ENCODE measurements at places on chromosomes 4 and X.

DNA sequence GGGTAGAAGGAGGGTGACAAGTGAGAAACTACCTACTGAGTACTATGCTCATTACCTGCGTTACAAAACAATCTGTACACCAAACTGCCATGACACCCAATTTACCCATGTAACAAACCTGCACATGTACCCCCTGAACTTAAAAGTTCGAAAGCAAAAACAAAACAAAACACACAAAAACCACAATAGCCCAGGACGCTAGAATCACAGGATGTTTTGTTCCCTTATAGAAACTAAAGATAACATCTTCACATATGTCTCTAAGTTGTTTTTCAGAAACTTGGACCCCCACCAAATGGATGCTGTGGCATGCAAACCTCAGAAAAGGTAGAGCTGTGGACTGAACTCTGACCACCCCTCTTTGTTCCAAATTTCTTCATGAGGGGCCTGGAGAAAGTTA, 25.2 kb upstream of the PNMA5 start:
- no peak for DNase-seq

DNA sequence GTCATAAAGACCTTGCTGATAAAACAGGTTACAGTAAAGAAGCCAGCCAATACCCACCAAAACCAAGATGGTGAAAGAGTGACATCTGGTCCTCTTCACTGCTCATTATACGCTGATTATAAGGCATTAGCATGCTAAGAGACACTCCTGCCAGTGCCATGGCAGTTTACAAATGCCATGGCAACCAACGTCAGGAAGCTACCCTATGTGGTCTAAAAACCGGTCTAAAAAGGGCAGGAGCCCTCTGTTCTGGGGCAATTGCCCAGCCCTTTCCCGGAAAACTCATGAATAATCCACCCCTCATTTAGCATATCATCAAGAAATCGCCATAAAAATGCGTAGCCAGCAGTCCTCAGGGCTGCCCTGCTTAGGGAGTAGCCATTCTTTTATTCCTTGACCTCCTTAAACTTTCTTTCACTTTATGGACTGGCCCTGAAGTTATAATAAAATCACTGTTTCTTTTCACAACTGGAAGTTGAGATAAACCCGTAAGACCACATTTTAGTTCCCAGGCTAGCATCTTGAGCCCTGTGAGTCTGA, 260.5 kb upstream of the FAT1 start:
- no peak for DNase-seq

DNA sequence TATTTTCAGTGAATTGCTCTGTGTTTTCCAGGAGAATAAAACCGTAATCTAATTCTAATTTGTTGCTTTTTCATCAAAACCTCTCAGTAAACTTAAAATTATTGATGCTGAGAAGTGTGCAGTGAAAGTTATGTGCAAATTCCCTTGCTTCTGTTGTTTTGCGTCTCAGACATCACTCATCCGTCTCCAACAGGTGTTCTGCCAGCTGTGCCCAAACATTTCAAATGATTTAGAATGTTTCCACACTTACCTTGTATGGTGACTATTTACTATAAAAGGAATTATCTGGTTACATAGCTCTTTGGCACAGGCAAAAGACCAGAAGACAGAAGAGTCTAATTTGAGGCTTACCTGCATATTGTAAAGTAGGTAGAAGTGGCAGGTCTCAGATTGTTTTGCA, 184.0 kb downstream of the BMPR1B start:
- no peak for DNase-seq

GRCh38 chrX:13955975-13956374, 73.7 kb downstream of the GEMIN8 start:
- DNase-seq, result no peak

DNA sequence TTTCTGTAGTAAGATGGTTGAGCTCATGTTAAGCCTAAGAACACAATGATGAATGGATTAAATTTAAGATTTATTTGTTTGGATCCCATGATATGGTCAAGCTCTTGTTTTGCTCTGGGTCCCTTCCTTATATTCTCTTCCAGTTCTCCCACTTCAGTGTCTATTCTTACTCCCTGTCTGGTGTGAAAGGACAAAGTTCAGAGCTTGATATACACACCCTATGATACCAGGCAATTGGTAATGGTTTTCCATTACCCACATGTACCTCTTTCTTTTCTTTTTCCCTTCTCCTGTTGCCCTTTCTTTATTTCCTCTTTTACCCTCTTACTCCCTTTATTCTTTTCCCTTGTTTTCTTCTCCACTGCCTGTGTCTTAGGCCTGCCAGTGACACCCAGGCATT, 223.6 kb downstream of the RAPGEF2 start:
- DNase-seq, result no peak

- DNase-seq, result peak; percentile 48
These were observed 7.0 kb downstream of the MTM1 start for GRCh38 chrX:150575419-150575814.

GRCh38 chrX:108250654-108251579, 159.3 kb downstream of the ATG4A start:
- no peak for DNase-seq

DNA sequence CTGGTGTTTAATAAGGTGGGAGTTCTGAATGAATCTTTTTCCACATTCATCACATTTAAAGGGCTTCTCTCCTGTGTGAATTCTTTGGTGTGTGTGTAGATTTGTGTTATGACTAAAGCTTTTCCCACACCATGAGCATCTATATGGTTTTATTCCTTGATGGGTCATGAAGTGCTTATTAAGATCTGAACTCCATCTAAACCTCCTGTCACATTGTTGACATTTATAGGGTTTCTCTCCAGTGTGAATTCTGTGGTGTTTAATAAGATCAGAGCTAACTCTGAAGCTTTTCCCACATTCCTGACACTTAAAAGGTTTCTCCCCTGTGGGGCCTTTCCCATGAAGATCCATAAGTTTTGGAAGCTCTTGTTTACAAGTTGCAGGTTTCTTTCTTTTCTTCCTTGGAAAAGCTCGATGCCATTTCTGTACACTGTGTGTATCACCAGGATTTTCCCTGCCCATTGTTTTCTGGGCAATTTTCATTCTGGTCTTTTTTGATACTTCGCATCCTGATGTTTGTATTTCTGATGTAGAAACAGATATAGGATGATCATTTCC, 21.9 kb upstream of the ETDC start:
- DNase-seq, result no peak

DNA sequence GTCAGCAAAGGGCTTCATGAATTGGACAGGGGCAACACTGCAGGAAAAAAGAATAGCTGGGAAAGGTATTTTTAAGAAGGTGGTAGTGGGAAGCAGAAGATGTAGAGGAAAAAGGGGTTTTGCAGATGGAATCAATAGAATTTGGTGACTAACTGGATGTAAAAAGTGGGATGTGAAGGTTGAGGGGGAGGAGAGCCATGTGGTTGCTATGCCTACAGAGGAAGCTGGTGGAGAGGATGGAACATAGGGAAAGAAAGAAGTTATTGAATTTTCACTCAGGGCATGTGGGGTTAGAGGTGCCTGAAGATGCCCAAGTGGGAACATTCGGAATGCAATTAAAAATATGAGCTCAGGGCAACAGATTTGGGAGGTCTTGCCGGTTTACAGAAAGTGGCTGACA, 33.0 kb downstream of the REELD1 start:
- no peak for DNase-seq

- DNase-seq, result no peak
These were observed 19.3 kb downstream of the DCTD start for GRCh38 chr4:182897601-182898478.

DNA sequence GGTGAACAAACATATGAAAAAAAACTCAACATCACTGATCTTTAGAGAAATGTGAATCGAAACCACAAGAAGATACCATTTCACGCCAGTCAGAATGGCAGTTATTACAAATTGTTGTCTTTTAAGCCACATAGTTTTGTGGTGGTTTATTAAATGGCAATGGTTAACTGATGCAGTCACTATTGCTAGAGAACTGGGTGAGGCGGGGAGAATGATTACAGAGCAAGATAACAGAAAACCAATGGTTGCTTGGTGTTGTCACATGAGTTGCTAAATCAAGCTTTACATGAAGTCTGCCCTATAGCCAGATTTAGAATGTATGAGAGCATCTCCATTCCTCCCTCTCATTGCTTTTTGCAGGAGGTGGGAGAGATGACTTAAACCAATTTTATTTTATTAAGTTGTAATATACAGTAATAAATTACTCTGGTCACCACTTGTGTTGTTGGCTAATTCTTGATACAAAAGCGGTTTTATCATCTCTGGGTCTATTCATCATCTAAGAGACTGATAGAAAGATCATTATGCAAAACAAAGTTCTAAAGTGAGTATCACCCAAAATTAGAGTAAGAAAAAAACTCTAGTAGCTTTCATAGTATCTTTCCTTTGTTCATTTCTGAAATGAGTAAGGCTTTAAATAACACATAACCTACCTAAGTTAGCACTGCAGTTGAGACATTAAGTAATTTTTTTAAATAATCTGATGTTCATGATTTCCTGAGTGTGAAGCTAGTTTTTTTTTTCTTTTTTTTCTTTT, 859.5 kb downstream of the STIM2 start:
- DNase-seq, result no peak

- DNase-seq, result no peak
These were observed 331.1 kb upstream of the SLC7A11 start for GRCh38 chr4:138573246-138573645.

GRCh38 chrX:97529536-97530200, 646.0 kb downstream of the RPA4 start:
- no peak for DNase-seq

DNA sequence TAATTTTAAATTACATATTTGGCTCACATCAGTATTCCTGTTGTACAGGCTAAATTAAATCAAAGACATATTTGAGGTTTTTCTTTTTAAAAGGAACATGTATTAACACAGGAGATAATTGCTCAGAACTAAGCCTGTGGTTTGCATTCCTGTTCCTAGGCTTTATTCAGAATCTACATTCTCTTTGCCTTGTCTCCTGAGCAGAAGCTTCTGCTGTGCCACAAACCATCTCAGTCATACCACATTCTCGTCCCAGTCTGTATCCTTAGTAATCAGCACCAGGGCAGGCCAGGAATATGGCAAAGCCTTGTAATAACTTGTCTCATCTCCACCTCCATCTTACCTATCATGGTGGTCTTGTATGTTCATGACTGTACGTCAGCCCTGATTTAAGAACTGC, 162.8 kb downstream of the ARHGAP24 start:
- no peak for DNase-seq

GRCh38 chr4:26907731-26908599, 47.3 kb downstream of the STIM2 start:
- no peak for DNase-seq

GRCh38 chr4:1410491-1411325, 4.5 kb upstream of the NKX1-1 start:
- no peak for DNase-seq

DNA sequence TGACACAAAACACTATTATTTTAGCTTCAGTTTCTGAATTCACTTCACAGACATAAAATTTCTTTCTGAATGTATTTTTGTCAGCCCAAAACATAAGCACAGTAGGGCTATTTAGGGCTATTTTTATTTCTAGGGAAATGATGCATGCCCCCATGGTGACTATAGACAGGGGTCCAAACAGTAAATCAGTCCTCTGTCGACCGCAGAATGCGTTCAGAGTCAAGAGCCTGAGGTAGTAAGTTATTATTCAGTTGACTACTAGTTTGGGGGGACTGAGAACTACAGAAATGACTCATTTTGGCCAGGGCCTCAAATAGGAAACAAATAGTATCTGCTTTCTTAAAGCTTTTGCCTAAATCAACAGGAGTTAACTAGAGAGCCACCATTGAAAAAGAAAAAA, 414.4 kb downstream of the AFF2 start:
- DNase-seq, result no peak

- DNase-seq, result no peak
These were observed 15.9 kb downstream of the SH3TC1 start for GRCh38 chr4:8215001-8215427.

GRCh38 chr4:164789047-164789446, 35.1 kb downstream of the SMIM31 start:
- no peak for DNase-seq

- no peak for DNase-seq
These were observed 8.6 kb downstream of the APEX2 start for GRCh38 chrX:55008571-55009358.

DNA sequence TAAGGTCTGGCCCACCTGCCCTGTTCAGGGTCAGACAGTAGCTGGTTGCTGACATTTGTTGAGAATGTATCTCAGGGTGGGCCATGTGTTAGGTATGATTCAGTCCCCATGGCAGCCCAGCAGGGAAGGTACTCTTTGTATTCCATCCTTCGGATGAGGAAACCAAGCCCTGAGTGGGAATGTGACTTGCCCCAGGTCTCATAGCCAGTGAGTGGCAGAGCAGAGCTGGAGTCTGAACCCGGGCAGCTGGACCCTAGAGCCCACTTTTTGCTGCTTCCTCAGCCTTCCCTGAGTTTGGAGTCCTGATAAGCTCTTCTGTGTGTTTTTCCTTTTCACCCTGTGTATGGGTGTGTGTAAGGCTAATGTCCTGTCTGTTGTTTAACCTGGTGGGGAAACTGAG, 21.6 kb upstream of the UBA1 start:
- DNase-seq, result no peak

GRCh38 chr4:89373394-89373793, 65.8 kb upstream of the GPRIN3 start:
- no peak for DNase-seq

- peak; percentile 38 for DNase-seq
These were observed 247.1 kb downstream of the BCOR start for GRCh38 chrX:39850630-39851152.

DNA sequence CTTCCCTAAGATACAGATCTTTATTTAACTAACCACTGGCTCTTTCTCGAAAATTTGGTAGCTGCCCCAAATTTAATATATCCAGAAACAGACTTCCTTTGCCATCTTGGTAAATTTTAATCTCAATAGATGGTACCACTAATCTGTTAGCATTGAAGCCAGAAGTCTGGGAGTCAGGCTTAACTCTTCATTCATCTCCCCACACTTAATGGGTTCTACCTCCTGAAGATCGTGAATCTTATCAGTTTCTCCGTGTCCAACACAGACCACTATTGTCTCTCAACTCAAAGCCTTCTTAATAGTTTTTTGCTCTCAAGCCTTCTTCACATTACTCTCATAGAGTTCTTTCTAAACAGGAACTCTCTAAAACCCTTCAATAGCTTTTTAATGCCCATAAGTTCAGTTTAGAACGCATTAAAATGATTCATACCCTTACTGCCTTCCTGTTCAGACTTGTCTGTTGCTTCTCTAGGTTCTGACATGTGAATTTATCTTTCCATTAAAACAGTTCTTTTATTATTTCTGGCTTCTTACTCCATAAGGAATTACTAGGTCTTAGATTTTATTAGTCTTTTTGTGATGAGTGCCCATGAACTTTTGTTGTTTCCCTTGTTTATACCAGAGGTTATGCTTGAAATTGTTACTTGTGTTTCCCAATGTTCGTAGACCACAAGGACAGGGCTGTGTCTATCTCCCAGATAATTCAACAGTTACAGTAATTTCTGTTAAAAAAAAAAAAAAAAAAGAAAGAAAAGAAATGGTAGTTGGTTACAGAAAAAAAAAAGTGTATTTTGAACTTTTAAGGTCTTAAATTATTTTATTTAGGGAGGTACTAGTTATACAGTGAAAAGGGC, 54.7 kb downstream of the SMARCAD1 start:
- no peak for DNase-seq

DNA sequence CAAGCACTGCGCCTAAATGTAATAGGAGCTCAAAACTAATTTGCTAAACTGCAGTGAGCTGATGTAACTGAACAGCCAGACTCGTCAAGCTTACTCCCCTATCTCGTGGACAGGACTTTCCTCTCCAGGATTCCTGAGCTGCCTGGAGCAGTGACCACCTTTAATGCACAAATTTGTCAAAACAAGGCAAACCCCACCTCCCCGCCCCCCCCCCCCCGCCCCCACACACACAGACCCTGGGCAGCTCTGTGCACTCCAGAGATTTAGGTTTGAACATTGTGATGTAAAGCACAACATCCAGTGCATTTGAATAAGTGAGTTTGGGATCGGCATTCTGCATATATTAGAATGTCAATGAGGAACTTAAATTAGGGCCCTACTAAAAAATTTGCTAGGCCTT, 77.7 kb upstream of the DHX15 start:
- DNase-seq, result no peak
